Stimulated activated CD4-positive, alpha-beta T cell treated with anti-CD3 and anti-CD28 coated beads, TNF-alpha, amount 100 ng/mL, for 1 hour (primary cell): ENCODE measurements at places on chromosomes 7 and 10.

- no peak for DNase-seq
Observed at GRCh38 chr10:24382596-24382978, 173.6 kb downstream of the KIAA1217 start.

GRCh38 chr7:105713488-105714465 is 132.5 kb upstream of the EFCAB10 start:
- no peak for DNase-seq

- no peak for DNase-seq
Observed at GRCh38 chr10:94626476-94626875, 57.1 kb upstream of the CYP2C18 start.

DNA sequence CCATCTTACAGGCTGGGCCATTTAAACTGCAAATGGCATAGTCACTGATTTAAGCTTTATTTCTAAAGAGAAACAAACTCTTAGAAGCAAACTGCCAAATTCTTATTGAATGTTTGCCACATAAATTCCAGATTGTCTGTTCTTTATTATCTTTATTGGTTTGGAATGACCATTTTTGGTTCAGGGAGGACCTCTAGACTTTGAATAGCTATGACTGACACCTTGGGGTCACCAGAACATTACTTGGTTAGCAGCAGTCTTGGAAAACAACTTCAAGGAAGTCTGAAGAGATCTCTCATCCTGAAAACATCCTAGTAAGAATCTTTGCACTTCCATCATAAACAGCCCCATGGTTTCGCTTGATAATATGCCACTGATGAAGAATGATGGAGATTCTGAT is 197.1 kb downstream of the SUGCT start:
- no peak for DNase-seq

DNA sequence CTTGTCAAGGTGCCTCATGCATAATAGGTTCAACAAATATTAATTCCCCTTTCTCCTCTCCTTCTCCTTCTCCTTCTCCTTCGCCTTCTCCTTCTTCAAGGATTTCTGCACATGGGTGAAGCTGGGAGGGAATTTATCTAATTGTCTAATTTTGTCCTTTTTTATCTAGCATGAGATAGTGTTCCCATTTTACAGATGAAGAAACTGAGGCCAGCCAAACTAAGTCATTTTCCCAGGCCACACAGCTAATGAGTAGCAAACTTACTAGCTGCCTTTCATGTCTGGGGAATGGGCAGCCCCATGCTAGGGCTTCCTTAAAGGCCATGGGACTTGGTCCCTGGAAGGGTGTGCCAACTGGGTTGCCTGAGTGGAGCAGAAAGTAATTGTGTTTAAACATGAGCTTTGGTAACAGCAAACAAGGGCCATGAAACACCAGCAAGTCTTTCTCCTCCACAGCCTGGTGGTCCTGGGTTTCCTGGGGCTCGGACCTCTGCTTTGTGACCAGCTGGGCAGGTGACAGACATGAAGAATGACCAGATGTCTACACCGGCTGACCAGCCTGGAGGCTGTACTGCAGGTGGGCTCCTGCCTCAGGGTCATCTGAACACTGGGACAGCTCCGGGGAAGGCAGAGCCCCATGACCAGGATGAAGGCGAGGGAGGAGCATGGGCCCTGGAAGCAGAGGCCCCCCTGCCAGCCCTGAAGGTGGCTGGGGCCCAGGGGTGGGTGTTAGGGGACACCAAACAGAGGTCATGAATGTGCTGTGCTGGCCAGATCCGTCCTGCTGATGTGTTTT is 138.0 kb downstream of the PTPN20 start:
- DNase-seq: no peak

GRCh38 chr7:126411032-126411820 is 841.5 kb downstream of the GRM8 start:
- no peak for DNase-seq

- no peak for DNase-seq
Observed at GRCh38 chr10:126908225-126908624, 3.0 kb downstream of the DOCK1 start.

DNA sequence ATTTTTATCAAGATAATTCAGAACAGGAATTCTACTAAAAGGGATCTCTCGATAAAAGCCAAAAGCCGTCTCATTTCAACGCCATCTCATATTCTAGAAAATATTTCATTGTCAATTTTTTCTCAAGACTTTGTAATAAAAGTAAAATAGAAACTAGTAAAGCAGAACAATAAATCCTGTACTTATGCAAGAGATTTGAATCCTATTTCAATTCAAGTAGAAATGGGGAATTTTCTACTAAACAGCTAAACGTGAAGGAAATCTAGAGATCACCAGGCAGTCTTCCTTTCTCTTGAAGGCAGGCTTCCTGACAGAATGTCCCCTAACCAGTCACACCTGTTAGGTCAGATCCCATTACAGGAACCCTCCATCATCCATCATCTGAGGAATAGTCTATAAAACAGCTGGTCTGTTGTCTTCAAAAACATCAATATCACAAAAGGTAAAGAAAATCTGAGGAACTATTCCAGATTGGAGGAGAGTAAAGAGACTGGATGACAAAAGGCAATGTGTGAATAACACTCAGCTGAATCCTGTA is 23.7 kb downstream of the USP6NL start:
- DNase-seq: no peak

DNA sequence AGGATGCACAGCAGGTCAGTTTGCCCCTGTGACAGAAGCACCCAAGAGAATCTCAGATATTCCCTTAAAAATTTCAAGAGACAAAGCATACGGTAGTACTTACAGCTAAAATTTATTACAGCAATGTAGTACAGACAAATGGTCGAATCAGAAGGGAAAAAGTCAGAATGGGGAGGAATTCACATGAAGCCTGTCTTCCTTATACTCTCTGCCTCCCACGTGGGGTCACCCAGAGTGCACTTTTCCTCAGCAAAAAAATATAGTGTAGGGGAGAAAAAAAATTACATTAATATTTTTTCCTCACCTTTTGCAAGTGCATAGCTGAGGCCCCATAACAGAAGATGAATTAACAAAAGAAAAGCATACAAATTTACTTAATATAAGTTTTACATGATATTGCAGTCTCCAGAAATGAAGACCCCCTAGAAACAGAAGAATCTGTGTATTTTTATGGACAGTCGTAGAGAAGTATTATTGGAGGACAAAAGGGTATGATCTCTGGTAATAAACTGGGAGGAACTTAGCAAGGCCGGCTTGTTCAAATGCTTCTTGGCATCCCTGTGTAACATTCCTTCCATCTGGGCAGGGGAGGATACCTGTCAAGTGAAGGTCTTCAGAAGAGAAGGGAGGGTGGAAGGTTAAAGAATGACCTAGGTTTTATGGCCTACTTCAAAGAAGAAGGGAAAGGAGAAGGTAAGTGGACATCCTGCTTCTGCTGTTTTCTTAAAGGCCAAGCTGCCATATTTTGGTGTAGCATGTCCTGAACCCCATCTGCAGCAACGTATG is 270.6 kb upstream of the MAGI2 start:
- no peak for DNase-seq

DNA sequence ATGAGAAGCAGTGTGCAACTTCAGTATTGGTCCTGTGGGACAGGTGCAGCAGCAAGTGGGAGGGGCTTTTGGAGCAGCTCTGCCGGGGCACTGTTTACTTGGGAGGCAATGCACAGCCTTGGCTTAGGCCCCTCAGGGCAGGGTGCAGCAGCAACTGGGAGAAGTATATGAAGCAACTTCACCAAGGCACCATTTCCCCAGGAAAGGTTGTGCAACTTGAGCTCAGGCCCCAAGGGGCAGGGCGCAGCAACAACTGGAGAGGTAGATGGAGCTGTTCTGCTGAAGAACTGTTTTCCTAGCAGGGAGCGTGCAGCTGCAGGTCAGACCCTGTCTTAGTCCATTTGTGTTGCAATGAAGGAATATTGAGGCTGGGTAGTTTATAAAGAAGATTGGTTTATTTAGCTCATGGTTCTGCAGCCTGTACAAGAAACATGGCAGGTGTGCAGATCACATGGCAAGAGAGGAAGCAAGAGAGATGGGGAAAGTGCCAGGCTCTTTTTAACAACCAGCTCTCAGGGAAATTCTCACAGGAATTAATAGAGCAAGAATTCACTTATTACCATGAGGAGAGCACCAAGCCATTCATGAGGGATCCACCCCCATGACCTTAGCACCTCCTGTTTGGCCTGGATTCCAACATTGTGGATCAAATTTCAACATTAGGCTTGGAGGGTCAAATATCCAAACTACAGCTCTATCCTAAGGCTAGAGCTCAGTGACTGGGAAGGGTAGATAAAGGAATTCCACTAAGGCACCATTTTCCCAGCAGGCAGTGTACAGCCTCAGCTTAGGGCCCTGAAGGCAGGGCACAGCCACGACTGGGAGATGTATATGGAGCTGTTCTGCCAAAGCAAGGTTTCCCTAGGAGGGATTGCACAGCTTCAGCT is 10.9 kb downstream of the GPR141 start:
- no peak for DNase-seq

DNA sequence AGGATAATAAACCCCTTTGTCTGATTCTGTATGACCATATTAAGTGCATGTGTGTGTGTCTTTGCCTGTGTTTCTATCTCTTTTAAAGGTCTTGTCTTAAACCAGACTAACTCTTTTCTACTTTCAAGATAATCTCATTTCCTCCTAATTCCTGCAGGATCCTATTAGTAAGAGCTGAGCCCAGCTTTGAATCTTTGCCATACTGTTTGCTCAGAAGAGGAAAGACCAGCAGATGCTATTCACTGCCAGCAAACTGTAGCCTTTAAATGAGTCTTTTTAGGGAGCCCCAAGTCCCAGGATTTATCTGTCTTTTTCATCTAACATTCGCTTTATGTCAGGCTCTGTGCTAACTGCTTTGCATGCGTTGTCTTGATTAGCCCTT is 2.9 kb downstream of the GPR158 start:
- no peak for DNase-seq

DNA sequence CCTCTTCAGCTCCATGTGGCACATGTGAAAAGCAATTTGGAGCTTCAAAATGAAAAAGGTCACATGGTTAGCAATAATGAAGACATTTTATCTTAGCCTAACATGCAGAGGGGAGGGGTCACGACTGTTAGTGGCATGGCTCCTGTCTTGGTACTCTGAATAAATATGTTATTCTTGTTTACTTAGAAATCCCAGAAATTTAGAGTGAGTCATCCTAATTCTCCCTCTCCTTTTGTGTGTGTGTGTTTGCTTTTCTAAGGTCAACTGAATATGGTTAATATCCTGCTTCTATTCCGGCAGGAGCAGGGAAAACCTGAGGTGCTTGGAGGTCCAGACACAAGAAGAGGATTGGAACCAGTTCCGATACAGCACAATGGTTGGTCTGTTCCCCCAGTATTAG is 17.6 kb downstream of the BCCIP start:
- no peak for DNase-seq

DNA sequence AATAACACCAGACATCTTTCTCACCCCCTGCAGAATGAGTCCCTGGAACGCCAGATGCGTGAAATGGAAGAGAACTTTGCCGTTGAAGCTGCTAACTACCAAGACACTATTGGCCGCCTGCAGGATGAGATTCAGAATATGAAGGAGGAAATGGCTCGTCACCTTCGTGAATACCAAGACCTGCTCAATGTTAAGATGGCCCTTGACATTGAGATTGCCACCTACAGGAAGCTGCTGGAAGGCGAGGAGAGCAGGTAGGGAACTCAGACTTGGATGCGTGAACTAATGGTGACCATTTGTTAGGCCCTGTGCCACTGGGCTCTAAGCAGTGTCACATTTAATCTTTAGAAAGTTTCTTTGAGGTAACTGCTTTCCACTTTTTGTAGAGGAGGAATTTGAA is 7.1 kb downstream of the VIM start:
- DNase-seq: no peak

DNA sequence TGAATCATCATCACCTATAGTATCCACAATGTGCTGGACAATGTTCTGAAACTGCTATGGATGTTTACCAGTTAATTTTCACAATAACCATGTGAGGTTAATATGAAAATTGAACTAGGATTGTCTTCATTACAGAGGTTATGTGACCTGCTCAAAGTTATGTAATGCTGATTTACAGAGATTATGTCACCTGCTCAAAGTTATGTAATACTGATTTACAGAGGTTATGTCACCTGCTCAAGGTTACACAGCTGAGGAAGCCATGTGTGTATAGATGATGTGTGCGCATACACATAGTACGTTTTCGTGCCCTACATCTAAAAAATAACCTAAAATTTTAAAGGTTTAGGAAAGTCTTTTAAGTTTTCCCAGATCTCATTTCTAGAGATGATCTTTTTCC is 298.0 kb downstream of the CDK14 start:
- DNase-seq: no peak

- DNase-seq: no peak
Observed at GRCh38 chr10:96414303-96414702, 55.5 kb upstream of the OPALIN start.

DNA sequence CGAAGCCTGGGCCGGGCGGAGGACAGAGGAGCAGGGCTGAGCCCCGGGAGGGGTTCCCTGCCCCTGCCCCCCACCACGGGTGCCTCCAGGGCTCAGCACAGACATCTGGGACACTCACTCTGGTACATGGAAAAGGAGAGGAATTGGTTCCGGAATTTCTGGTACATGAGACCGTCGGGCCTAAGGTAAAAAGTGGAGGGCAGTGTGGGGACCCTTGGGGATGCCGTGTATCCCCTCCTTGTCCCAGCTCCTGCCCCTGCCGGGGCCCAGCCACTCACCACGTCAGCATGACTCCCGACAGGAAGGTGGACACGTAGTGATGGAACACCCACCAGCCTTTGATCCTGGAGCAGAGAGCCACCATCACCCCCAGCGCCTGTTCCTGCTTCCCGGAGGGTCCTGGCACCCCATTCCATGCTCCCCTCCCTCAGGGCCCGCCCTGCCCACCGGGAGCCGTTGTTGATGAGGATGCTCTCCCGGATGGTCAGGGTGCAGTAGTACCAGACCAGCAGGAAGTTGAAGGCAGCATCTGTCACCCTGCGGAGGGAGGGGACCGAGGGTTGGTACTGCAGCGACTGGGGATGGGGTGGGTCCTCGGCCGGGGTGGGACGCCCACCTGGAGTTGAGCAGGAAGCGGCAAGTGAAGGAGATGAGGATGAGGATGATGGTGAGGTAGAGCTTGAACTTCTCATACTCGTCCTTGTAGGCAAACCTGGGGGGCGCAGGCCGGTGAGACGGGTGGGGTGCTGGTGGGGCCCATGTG is 6.4 kb downstream of the TMEM120A start:
- no peak for DNase-seq

DNA sequence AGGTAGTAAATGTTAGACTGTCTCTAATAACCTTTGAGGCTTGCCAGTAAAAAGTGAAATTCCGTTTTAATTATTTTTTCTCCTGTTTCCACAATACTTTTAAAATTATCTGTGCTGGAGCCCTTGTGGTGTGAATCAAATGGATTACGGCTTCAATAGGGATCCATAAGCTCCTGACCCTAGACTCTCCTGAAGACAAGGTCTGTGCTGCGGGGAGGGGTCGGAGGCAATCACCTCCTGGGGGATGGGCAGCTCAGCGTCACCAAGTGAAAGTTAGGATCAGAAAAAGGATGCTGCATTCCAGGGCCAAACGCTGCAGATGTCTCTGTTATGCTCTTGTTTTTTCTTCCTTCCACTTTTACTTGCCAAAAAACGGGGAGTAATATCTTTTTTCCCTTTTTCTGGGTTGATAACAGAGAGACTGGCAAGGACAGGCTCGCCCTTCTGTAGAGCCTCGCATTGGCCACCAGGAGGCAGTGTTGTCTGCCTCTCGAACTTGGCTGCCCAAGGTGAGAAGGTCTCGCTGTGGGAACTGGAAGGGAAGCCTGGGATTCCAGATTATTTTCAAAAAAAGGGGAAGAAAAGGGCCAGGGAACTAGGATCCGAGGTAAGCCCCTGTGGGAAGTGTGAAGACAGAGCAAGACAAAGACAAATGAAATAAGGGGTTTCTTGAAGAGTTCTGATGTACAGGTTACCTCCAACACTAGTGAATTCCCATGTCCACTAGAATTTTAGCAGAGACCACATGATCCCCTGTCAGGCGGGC is 621.9 kb downstream of the ACTR3B start:
- no peak for DNase-seq
